Prostate gland (tissue), 2 donors: ENCODE measurements at places on chromosomes 1 and 21.

GRCh38 chr1:192588546-192588945, 13.0 kb downstream of the RGS1 start:
- DNase-seq = no peak

DNA sequence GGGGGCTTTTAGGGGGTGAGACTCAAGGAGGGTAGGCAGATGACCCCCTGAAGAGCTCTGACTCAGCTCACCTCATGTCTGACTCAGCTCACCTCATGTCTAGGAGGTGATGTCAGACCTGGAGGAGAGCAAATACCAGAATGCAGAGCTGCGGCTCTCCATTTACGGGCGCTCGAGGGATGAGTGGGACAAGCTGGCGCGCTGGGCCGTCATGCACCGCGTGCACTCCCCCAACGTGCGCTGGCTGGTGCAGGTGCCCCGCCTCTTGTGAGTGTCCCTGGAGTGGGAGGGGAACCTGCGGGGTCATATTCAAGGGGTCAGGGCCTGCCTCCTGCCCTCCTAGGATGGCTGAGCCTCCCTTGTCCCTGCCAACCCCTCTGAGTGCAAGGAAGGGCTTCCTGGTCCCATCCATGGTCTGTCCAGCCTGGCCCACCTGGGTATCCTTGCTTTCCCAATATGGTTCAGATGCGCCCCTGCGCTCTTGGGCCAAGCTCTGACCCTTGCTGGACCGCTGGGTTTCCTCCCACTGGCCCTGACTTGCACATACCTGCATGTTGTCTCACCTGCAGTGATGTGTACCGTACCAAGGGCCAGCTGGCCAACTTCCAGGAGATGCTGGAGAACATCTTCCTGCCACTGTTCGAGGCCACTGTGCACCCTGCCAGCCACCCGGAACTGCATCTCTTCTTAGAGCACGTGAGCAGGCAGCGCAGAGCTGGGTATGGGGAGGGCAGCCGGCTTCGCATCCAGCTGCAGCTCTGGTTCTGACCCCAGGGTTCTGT, 9.1 kb downstream of the AMPD2 start:
- peak; percentile 6 for DNase-seq

DNA sequence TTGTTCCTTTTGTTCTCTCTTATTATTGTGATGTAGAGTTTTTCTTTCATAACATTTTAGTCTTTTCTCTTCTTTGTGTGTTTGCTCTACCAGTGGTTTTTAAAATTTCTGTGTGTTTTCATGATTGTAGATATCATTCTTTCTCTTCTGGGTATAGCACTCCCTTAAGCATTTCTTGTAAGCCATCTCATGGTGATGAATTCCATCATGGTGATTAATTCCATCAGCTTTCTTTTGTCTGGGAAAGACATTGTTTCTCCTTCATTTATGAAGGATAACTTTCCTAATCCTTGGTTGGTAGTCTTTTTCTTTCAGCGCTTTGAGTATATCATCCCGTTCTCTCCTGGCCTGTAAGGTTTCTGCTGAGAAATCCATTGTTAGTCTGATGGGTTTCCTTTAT, 22.7 kb downstream of the CD55 start:
- no peak for DNase-seq

DNA sequence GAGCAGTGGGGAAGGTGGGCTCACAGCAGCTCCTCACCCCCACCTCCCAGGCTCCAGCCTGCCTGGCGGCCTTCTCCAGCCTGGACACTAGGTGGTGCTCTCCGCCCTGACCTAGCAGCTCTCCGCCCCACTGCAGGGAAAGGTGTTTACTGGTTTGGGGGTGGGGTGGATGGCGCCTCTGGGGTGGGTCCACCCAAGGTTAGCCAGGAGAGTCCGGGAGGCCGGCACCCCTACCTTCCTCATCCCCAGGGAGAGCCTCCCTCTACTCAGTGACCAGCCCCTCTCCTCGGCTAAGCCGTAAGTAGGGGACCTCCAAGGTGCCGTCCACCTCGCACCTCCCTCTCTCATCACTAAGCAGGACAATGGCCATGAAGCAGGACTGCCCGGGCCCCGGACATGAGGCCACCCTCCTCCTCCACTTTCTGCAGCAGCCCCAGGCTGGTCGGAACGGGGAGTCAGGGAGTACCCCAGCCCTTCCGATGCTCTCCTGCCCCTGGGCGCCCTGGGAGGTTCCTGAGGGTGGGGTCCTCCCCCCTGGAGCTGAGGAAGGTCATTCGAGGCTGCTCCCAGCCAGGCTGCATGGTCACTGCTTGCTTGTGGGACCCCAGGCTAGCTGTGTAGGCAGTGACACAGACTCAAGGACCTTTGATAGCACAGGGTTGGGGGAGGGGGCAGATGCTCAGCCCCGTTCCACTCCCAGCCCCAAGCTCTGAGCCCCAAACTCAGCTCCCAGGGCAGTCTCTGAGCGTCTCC, 101.4 kb upstream of the VAMP3 start:
- DNase-seq = peak; percentile 49

DNA sequence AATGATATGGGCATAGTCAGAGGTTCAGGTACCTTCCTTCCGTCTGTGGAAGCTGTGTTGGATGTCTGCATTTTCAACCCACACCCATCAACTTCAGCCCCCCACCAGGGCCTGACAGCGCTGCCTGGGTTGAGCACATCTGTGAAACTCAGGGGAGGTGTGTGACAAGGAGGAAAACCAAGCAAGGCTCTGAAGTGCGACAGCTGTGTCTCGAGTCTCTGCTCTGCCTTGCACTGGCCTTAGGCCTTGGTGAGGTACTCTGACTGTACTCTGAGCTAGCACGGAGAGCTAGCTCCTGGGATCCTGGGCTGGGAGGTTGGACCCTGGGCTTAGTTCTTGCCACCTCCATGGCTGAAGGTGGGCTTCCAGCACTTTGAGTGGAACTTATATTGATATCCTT, 9.1 kb downstream of the VANGL2 start:
- DNase-seq = no peak

DNA sequence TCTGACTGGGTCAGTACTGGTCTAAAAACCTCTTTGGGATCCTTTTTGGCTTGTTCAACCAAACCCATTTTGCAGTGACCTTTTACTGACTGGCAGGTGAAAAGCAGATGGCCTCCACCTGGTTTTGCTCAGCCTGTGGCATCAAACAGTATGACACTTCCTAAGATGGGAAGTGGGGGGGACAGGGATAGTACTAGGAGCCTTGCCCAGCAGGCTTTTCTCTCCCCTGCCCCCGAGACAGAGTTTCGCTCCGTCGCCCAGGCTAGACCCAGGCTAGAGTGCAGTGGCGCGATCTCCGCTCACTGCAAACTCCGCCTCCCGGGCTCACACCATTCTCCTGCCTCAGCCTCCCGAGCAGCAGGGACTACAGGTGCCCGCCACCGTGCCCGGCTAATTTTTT, 18.3 kb downstream of the INTS3 start:
- no peak for DNase-seq

DNA sequence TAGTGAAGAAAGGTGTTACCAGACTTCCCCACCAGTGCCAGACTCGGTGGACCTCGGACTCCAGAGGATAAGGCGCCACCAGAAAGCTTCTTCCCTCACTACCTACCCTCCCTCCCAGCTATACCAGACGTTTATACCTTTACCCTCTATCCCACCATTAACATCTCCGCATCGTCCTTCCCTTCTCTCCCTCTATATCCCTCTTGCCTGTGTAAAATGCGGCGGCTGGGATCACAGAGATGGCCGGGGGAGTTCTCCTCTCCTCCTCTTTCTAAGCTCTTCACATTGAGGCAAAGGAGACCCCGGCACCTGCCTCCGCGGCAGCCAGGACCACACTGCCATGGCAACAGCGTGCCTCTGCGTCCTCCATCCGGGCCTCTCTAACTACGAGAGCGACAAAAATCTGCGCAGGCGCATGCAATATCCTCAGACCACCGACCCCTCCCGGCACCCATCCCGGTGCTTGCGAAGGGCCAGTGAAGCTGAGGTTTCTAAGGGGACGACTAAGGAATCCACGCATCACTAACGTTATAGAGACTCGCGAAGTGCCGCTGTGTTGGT, at the start of gene CCDC181:
CCDC181 (minus strand) TSS at position 394 of the 561 bp plus-strand sequence. CDS start 2,547 bp downstream, outside the sequence.
- peak; percentile 11 for DNase-seq

- no peak for DNase-seq
Observed at GRCh38 chr1:225509376-225509707, 81.5 kb upstream of the LBR start.

- DNase-seq = no peak
Observed at GRCh38 chr1:165138960-165139359, 217.6 kb downstream of the LMX1A start.

GRCh38 chr1:247857069-247857984, at the start of gene TRIM58:
TRIM58 (plus strand) TSS chr1:247857187; CDS start chr1:247857247, 60 bp downstream.
- no peak for DNase-seq

GRCh38 chr21:44918107-44918470, 2.6 kb downstream of the ITGB2 start:
- DNase-seq = no peak

DNA sequence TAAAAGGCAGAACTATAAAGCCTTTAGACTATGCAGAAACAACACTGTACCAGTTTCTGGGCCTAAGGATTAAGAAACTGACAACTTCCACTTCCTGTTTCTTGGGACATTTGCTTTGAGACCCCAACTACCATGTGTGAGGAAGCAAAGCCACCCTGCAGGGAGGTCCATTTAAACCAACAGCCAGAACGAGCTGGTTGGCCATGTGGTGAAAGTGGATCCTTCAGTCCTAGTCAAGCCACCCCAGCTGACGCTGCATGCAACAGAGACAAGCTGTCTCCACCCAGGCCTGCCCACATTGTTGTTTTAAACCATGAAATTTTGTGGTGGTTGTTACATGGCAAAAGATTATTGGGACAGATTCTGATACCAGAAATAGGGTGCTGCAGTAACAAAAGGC, 31.8 kb upstream of the SLFNL1 start:
- no peak for DNase-seq

DNA sequence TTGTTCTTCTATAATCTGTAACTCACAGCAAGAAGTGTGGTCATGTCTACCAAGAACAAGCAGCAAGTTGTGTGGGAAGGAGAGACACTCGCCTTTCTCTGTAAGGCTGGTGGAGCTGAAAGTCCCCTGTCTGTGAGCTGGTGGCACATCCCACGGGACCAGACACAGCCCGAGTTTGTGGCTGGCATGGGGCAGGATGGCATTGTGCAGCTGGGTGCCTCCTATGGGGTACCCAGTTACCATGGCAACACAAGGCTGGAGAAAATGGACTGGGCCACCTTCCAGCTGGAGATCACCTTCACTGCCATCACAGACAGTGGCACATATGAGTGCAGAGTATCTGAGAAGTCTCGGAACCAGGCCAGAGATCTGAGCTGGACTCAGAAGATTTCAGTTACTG, 15.5 kb downstream of the CD101 start:
- DNase-seq = no peak

GRCh38 chr1:232529747-232530146, 100.2 kb downstream of the SIPA1L2 start:
- DNase-seq = no peak

DNA sequence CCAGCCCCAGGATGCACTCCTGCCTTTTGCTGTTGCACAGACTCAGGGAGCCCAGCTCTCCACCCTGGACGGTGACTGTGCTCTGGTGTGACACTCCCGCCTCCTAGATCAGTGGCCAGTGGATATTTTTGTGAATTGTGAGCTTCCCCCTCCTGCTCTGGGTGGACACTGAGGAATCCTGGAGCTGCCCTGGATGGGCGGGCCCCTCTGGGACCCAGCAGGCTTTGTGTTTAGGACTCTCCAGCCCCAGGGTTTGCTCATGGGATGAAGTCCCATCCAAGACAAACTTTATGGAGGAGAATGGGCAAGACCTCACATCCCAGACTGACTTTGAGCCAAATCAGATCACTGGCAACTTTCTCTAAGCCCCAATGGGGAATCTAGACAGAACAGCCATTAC, 16.1 kb downstream of the SLC6A9 start:
- no peak for DNase-seq

DNA sequence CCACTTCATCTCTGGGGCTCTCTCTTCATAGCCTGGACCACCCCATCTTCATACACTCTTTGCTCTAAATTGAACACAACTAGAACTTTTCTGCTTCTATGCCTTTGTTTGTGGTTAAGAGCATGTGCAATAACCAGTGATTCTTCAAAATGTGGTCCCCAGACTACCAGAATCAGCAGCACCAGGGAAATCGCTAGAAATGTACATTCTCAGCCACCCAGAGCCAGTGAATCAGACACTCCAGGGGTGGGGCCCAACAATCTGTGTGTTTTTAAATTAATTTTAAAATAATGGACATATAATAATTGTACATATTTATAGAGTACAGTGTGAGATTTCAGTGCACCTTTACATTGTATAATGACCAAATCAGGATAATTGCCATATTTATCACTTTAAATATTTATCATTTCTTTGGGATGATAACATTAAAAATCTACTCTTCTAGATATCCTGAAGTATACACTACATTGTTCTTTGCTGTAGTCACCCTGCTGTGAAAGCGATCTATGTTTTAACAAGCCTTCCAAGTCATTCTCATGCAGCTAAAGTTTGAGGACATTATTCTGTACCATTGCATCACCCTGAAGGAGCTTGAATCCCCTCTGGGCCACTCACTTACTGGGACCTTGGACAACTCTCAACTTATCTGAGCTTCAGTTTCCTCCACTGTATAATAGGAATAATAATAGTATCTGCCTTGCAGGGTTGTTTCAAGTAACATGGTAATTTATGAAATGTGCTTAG, 10.8 kb downstream of the GRHL3 start:
- DNase-seq = no peak

GRCh38 chr1:186418503-186418902, 42.4 kb downstream of the PDC start:
- no peak for DNase-seq

DNA sequence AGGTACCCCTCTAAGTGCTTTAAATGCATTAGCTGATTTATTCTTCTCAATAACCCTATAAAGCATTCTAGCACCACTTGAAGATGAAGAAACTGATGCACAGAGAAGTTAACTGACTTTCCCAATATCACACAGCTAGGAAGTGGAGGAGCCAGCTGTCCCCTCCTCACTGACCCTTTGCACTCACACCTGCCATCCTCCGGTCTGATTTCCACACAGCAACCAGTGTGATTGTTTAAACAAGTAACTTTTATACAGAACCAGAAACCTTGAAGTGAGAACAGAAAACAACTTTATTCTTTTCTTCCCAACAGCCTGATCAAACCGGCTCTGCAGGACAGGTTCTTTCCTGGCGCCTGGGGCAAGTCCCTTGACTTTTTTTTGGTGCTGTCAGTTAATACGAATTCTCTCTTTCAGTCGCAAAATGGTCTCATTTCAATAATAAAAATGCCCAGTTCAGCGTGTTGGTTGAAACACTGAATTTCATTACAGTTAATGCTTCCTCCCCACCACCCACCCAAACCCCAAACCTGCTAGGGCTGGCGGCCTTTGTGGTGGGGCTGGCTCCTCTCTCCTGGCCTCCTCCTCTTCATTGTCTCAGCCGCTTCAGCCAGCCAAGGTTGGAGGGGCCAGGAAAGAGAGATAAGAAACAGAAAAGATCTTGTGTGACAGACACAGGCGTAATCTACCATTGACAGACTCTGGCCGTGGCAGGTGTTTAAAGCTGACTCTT, 26.4 kb upstream of the EEIG2 start:
- DNase-seq = peak; percentile 74
